ENCODE measurements at places on chromosomes 16 and 17.

GRCh38 chr17:1960545-1960912 is 64.6 kb downstream of the RTN4RL1 start:
- DNase-seq, result no peak

DNA sequence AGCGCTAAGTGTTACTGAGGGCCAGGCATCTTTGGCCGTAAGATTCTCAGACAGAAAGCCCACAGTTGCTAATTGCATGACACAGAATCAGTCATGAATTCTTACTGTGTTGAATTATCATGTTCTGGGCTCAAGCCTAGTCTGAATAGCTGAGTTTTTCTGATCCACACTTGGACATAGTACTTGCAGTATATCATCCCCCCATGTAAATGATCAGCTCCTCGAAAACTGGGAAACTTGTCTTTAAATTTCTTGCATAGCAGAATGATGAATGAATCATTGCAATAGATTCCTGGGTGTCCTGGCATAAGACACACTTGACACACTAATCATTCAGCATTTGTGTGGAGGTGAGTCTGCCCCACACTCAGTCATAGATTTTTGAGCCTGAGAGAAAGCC is 2.2 kb downstream of the MLYCD start:
- DNase-seq, result no peak

DNA sequence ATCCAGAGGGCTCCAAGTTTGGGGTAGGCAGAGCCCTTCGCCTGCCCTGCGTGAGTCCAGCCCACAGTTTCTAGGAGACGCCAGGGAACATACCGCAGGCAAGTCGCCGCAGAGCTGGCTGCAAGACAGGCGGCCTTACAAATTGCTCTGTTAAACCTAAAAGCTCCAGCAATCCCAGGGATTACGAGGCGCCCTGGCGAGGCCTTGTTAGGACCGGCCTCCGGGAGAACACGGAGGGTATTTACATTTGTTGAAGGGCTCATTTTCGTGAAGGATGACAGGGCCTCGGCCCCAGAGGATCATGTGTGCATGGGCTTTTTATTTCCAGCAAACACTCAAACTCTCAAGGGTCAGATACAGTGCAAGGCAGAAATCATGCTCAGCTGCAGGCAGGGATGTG is 77.6 kb upstream of the FOXF1 start:
- no peak for DNase-seq

DNA sequence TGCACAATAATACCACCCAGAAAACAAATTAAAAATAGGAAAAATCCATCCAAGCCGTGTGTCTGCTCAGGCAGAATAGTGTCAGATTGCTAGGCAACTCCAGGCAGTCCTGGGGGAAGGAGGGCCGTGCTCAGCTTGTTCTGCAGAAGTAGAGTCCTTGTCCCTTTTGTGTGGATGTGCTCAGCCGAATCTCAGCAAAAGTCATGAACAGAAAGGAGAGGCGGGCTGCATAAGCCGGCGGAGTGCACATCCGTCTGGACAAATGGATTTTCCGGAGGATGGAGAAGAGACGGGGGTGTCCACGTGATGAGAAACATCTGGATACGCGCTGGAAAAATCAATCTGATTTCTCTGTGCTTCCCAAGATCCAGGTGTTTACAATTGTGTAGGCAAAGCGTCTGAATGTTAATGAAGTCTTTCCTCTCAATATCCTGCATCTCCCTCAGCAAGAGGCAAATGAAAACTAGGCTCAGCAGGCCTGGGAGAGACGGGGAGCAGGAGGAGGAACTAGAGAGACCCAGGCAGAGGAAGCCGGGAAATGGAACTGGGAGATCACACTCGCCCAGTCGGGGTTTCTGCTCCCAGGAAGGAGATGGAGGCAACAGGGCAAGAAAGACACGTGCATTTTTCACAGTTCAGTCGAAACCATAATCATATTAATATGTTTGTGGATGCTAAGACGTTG is 7.7 kb upstream of the RBFOX3 start:
- DNase-seq, result no peak

- no peak for DNase-seq
Measured at GRCh38 chr16:49274591-49274990, 7.0 kb downstream of the CBLN1 start.

- no peak for DNase-seq
Measured at GRCh38 chr17:80124351-80124981, 22.5 kb downstream of the EIF4A3 start.

- no peak for DNase-seq
Measured at GRCh38 chr17:72119077-72119872, 1.5 kb upstream of the SOX9 start.

GRCh38 chr16:46803373-46803772 is 27.6 kb downstream of the C16orf87 start:
- DNase-seq, result no peak

DNA sequence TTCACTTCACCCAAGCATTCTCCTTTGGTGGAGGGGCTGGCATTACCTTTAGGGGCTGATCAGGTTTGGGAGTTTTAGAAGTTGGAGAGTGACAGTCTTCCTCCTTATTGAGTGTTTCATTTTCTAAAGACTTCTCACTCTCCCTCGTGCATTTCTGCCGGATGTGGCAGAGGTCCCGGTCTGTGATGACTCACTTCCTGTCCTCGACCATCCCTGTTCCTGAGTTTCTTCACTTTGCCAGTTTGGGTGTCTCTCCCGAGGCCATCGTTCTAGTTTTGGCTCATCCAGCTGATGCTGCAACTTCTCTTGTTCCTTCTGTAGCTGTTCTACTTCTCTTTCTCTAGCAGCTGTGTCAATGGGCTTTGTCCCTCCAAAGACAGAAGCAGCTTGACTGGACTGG is 104.3 kb downstream of the PHKB start:
- DNase-seq, result no peak

- no peak for DNase-seq
Measured at GRCh38 chr17:73782641-73783381, 138.6 kb upstream of the SDK2 start.

- DNase-seq, result no peak
Measured at GRCh38 chr17:6186998-6187397, 116.8 kb downstream of the WSCD1 start.

DNA sequence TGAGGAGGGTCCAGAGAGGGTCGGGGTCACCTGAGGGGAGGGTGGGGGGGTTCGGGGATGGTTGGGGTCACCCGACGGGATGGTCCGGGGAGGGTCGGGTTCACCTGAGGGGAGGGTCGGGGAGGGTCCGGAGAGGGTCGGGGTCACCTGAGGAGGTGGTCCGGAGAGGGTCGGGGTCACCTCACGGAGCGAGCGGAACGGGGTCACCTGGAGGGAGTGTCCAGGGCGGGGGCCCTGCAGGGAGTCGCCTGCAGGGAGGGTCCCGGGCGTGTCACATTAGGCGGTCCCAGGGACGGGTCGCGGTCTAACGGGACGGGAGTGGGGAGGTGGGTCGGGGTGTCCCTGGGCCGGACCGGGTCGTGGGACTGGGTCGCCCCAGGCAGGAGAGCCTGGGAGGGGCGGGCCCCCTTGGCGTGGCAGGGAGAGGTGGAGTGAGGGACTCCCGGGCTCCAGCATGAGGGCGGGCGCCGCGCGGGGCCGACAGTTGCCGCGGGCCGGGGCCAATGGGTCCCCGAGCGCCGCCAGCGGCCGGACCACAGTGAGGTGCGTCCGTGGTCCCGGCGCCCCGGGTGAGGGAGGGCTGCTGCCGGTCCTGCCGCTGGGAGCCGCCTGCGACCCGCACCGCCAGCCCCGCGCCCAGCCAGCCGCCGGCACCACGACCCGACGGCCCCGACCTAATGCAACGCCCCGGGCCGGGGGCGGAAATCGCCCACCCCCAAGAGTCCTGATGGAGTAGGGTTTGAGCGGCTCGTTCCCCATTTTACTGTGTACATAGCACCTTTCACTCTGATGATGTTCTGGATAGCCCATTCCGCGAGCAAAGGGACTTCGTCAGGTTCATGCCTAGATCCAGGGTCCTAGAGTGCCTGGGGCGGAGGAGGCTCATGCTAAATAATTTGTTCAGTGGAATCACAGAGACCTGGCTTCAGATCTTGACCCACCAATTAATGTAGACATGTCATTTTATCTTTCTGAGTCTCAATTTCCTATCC is 1.2 kb upstream of the ABCA3 start:
- no peak for DNase-seq

GRCh38 chr17:12376276-12376675 is 289.4 kb upstream of the MYOCD start:
- DNase-seq, result no peak

GRCh38 chr17:77126519-77126918 is 14.2 kb upstream of the SEC14L1 start:
- no peak for DNase-seq

- no peak for DNase-seq
Measured at GRCh38 chr17:70804161-70804560, 634.8 kb downstream of the KCNJ2 start.

All from GOT3 (cell line).